ENCODE measurements at places on chromosomes 5 and 9.

DNA sequence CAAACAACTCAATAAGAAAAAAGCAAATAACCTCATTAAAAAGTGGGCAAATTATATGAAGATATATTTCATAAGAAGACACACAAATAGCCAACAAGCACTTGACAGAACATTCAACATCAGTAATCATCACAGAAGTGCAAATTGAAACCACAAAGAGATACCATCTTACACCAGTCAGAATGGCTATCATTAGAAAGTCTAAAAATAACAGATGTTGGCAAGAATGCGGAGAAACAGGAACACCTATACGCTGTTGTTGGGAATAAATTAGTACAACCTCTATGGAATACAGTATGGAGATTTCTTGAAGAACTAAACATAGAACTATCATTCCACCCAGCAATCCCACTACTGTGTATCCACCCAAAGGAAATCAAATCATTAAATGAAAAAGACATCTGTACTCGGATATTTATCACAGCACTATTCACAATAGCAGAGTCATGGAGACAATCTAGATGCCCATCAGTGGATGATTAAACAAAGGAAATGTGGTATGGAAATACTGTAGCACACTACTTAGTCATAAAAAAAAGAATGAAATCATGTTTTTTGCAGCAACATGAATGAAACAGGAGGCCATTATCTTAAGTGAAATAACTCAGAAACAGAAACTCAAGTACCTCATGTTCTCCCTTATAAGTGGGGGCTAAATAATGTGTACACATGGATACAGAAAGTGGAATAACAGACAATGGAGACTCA is 106.8 kb upstream of the FST start:
- no peak for DNase-seq

GRCh38 chr5:11507156-11507910 is 396.9 kb downstream of the CTNND2 start:
- DNase-seq, result no peak

DNA sequence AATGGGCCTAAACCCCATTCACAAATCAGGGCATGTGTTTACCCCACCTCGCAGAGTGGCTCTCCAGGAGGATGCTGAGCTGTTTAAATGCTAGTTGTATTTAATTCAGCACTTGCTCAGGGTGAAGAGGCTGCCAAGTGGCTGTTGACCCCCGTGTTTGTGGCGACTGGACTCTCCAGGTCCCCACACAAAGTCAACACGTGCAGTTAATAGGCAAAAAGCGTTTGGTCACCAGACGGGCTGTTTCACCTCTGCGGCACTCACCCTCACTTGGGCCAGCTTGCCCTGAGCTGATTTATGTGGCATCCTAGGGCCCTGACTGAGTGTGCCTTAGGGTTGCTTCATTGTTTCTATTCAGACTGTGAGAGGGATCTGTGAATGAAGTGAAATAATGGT is 152.3 kb downstream of the GAS1 start:
- DNase-seq, result no peak

DNA sequence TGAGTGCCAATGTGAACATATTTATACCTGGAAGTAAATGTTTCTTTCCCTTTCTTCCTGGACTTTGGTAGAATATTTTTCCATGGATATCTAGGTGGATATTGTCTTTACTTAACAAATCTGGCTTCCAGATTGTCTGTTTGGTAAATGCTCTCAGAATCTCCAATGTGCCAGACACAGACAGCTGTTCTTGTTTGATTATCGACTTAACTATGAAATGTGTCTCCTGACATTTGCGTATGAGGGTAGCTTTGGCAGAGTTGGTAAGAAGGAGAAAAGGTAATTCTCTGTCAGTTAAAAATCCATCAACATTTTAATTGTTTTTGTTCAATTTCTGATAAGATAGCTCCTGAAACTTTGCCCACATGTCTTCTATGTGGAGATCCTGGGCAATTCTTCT is 196.4 kb upstream of the NUDT12 start:
- no peak for DNase-seq

DNA sequence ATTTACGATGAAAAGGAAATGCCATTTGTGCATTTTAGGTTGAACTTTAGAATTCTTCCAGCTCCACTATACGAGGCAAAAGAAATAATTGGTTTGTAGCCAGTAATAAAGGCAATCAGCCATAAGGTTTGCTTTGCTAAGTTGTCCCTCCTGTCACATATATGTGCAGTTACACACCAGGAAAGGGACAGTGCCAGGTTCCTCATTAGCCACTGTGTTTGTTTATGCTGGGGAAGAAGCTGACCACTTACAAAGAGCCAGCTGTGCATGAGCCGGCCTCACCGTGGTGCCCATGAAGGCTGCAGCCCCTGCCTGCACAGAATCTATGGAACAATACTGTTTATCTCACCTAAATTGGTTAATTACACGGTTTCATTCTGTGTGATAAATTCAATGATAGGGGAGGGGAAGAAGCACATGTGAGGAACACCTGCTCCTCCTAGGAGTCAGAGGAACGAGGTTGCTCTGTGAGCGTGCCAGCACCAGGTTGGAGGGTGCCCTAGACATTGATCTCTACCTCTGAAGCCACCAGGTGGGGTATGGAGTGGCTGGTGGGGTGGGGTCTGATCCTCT is 173.8 kb upstream of the DAP start:
- DNase-seq, result peak; percentile 2

DNA sequence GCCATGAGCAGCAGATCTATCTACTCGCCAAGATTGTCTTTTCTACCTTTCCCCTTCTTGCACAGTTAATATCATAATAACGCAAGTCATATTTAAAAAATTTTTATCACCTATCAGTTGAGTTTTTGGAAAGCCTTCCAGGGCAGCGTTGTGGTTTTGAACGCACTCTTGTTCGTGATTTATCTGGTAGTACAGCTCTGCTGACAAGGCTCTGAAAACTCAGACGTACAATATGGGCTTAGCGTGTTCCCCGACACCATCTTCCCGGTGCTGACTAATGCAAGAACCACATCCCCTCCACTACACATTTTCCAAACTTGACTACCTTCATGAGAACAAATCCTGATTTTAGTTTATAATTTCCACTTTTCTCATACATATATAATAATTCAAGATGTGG is 1.6 kb upstream of the NFIL3 start:
- no peak for DNase-seq

- DNase-seq, result no peak
Measured at GRCh38 chr5:32504329-32504988, 59.9 kb upstream of the ZFR start.

DNA sequence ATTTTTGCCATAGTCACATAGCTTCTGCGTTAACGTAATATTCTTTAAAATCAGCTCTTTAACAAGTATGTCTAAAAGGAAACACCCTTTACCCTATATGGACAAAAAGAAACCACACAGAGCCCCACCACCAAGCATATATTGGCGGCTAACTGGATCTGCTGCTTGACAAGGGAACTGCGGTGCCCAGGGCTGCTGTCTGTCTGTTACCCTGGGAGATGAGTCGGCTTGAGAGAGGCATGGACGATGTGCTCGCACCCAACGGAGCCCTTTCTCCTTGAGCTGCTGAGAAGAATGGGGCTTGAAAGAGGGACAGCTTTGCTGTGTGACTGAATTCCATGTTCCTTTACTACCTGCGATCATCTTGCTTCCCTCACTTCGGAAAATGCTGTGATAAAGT is 158.6 kb upstream of the SHB start:
- no peak for DNase-seq

- peak; percentile 80 for DNase-seq
Measured at GRCh38 chr9:88991066-88992034, at the start of gene S1PR3. TSS of gene S1PR3 (plus strand) at chr9:88991468. CDS start at chr9:89001201, 9,733 bp downstream.

DNA sequence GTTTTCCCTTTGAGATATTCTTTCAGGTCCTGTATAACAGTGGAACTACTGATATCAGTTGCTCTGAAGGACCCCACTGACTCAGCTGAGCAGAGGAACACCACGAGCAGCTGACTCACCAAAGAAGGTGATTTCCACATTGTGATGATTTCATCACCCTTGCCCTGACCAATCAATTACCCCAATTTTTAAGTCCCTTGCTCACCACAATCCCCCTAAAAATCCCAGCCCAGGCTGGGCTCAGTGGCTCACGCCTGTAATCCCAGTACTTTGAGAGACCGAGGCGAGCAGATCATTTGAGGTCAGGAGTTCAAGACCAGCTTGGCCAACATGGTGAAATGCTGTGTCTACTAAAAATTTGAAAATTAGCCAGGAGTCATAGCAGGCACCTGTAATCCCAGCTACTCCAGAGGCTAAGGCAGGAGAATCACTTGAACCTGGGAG is 125.3 kb upstream of the ABCA1 start:
- DNase-seq, result no peak

- peak; percentile 3 for DNase-seq
Measured at GRCh38 chr5:140855772-140856674, at the start of gene PCDHA10. TSS of gene PCDHA10 (plus strand) at chr5:140855897. CDS start at chr5:140856049, 152 bp downstream.

DNA sequence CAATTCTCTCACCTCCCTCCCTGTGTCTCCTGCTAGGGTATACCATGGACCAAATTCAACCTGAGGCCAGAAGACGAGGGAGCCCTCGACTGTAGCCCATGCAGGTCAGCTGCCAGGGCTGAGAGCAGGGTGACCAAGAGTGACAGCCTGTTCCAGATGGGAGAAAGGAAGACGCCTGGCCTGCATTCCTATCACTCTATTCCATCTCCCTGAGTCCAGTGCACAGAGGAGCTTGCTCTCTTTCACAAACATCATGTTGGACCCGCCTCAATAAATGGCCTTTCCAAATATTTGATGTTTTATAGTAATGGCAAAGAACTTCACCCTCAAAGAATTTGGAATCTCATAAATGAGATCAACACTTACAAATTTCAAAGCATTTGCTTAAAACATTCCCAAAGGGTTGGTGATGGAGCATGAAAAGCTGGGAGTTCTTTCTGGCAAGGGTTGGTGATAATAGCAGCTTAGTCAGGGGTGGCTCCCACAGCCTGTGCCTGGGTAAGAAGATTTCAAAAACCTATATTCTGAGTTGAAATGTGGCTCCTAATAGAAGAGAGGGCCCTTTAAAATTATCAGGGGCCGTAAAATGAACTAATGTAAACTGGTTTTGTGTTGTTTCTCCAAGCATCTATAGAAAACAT is 393.1 kb downstream of the EFNA5 start:
- DNase-seq, result no peak

DNA sequence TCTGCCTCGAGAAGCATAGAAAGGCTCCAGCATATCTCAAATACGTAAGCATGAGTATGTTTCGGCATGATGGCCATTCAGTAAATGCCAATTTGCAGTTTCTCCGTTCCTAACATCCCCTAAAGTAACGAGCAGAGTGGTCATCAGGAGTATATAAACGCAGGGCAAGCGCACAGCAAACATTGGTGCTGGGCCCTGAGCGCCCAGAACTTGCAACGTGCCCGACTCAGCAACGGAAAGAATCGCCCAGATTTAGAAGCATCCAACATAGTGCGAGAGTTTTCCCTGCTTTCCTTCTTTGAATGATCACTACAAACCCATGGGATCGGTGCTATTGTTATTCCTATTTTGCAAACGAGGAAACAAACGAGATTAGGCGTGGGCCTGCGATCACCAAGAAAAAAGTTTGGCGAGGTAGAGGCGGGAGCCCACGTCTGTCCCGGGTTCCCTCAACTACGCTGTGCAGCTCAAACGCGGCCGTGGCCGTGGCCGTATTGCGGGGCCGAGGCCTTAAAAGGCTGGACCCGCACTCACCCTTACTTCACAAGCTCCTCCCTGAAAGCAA is 505 bp downstream of the RPS14 start:
- no peak for DNase-seq

- DNase-seq, result no peak
Measured at GRCh38 chr5:143931476-143931875, 119.5 kb downstream of the HMHB1 start.
